ENCODE measurements at places on chromosomes 5 and 9. TPM values are rescaled to one million over a fixed set of nuclear protein-coding genes. Genes with fewer than 3 reads are reported as not detected.
A peak's percentile ranks its signal among the peaks of the same experiment; 100 is the strongest.

- H3K36me3 ChIP-seq: no peaks in the 10 kb centered on the region
- H3K27me3 ChIP-seq: no peaks in the 10 kb centered on the region
- peaks cover 8% of the 10 kb centered on the region for H3K4me1 ChIP-seq
- peak overlapping the region; percentile 56 for H3K27ac ChIP-seq
- DNase-seq: no peak
Measured at GRCh38 chr5:174293481-174293880, 248.0 kb downstream of the NSG2 start.

DNA sequence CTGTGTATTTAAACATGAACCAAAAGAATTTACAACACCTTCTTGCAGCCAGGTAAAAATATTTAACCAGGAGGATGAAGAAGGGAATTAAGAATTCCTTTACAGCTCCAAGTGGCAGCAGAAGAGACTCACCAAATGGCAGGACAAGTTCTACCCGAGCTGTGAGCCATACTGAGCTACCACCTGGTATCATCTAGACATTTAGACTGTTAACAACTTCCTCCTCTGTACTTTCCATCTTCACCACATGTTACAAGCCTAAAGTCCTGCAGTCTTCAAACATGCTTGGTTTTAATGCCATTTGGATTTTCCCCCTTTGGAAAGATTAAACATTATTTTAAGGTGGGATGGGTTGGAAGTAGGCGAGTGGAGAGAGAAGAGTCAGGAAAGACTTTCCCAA lies 190.2 kb downstream of the TRPM6 start:
- no peak for DNase-seq
- no peak overlapping the region for H3K27ac ChIP-seq
- H3K4me1 ChIP-seq: no peaks in the 10 kb centered on the region
- H3K27me3 ChIP-seq: peaks cover 38% of the 10 kb centered on the region

DNA sequence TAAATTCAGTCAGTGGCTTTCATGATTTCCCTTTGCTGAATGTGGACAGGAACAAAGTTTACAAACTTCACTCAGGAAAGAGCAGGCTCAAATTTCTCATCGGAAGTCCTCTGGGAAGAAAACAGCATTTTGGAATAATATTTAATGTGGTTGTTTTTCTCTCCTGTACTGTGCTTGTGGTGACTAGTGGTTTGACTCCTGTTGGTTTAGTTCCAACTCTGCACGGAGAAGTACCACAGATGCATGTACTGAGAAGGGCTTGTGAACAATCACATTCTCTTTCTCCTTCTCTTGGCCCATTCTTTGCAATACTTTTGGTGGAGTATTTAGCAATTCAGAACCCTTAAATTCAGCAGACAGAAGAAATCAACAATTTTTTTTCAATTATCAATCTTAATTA lies 13.3 kb downstream of the MPDZ start:
- no peak overlapping the region for H3K27ac ChIP-seq
- H3K4me3 ChIP-seq: no peak overlapping the region
- no peaks in the 10 kb centered on the region for H3K27me3 ChIP-seq

DNA sequence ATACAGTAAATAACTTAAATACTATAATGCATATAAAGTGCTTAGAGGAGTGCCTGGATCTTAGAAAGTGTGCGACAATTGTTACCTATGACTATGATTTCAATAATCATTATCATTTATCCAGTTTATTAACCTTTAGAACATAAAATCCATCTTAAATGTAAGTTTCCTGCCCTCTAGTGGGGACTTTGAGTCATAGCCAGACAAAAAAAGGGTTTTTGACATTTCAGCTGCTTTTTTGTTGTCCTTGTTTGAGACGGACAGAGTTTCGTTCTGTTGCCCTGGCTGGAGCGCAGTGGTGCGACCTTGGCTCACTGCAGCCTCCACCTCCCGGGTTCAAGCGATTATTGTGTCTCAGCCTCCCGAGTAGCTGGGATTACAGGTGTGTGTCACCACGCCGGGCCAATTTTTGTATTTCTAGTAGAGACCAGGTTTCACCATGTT lies 9.7 kb upstream of the C9orf152 start:
- no peak overlapping the region for H3K27ac ChIP-seq
- no peaks in the 10 kb centered on the region for H3K27me3 ChIP-seq
- H3K36me3 ChIP-seq: no peaks in the 10 kb centered on the region
- DNase-seq: peak; percentile 48
- H3K4me1 ChIP-seq: no peaks in the 10 kb centered on the region

GRCh38 chr9:6268826-6269397 lies 53.3 kb downstream of the IL33 start:
- H3K27ac ChIP-seq: no peak overlapping the region
- no peaks in the 10 kb centered on the region for H3K27me3 ChIP-seq
- H3K36me3 ChIP-seq: no peaks in the 10 kb centered on the region
- DNase-seq: no peak

DNA sequence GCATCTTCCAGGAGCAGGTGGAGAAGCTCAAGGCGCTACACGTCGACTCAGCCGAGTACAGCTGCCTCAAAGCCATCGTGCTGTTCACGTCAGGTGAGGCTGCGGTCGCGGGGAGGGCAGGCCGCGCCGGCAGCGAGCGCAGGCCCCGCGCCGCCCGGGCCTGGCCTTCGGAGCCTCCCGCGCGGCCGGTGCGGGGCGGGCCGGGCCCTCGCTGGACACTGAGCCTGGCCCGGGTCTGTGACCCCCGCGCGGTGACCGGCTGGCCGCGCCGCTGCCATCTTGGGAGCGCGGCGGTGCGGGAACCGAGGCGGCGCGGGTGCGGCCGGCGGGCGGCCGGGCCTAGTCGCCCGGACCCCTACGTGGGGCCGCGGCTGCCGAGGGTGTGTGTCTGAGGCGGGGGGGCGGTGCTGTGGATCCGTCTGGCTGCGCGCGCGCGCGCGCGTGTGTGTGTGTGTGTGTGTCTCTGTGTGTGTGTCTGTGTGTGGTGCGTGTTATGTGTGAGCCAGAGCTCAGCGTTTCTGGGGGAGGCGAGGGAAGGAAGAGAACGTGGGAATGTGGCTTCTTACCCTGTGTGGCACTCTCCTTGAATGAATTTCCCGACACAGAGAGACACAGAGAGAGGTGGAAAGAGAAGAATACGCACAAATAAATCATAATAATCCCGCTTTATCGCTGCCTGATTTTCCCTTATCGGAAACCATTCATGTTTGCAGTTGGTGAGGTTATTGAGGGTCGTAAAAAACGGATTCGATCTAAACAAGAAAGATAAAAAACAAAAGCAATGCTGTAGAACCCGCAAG lies 5.5 kb downstream of the NR2F1 start:
- peaks cover 52% of the 10 kb centered on the region for H3K36me3 ChIP-seq
- no peaks in the 10 kb centered on the region for H3K27me3 ChIP-seq
- peak overlapping the region; percentile 99 for H3K27ac ChIP-seq
- no peak for DNase-seq
- H3K4me1 ChIP-seq: peaks cover 21% of the 10 kb centered on the region

DNA sequence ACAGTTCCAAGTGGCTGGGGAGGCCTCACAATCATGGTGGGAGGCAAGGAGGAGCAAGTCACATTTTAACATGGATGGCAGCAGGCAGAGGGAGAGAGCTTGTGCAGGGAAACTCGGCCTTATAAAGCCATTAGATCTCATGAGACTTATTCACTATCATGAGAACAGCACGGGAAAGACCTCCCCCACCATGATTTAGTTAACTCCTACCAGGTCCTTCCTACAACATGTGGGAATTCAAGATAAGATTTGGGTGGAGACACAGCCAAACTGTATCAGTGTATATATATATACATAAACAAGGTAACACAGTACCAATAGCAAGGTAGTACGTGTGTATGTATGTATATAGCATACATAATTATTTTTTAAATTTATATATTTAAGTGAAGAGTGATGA lies 50.9 kb downstream of the NFX1 start:
- no peak overlapping the region for H3K27ac ChIP-seq
- peaks cover 48% of the 10 kb centered on the region for H3K36me3 ChIP-seq
- H3K27me3 ChIP-seq: no peaks in the 10 kb centered on the region
- H3K4me3 ChIP-seq: no peak overlapping the region
- no peak for DNase-seq
- H3K4me1 ChIP-seq: no peaks in the 10 kb centered on the region

FAM78A gene
- 3.4 TPM for total RNA-seq

DNA sequence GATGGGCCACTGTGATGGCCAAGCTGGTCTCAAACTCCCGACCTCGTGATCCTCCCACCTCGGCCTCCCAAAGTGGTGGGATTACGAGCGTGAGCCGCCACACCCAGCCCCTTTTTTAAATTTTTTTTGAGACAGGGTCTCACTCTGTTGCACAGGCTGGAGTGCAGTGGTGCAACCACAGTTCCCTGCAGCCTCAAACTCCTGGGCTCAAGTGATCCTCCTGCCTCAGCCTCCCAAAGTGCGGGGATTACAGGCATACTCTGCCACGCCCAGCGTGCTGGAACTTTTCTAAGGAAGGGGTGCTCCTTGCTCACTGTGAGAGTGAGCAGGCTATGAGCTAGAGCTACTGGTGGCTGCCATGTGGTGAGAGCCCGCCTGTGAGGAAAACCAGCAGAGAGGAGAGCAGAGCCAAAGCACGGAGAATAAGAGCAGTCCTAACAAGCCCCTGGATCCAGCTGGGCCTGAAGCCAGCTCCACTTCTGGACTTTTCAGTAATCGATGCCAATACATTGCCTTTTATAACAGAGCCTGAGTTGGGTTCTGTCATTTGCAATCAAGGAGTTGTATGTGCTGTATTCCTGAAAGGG lies 75.5 kb upstream of the UNC5A start:
- no peaks in the 10 kb centered on the region for H3K27me3 ChIP-seq
- DNase-seq: no peak
- H3K36me3 ChIP-seq: no peaks in the 10 kb centered on the region
- no peaks in the 10 kb centered on the region for H3K4me1 ChIP-seq
- H3K4me3 ChIP-seq: no peak overlapping the region

INSL4 gene
- total RNA-seq: not detected

DNA sequence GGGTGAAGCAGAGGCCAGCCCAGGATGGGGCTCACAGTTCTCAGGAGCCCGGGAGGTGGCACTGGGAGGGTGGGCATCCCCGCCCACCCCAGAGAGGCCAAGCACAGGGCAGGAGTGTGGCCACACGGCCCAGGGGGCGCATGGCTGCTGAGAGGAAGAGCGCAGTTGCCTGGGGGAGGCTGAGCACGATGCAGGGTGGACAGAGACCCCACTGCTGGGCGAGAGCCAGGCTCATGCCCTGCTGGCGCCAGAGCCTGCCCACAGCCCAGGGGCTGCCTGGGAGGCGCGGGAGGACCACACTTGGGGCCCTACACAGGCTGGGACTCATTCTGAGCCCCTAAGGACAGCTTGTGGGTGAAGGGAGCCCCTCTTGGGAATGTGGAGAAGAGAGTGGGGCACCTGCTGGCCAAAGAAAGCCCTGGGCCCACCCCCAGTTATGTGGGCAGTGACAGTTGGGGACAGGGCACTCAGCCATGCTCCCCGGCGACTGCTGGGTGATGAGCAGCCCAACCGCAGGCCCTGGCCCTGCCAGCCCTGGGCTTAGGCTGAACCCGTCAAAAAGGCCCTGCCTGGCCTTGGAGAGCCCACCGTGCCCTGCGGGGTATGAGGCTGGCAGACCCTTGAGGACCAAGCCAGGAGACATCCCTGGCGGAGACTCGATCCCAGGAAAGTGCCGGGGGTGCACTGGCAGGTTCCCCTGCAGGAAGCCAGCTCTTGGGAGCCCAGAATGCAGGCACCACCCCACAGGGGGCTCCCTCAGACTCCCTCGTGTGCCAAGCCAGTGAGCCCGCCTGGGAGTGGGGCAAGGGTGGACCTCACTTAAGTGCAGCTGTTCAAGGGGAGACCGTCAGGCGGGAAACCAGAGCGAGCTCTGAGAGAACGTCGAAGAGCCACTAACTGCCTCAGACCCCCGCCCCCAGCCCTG lies 21.6 kb upstream of the CAMSAP1 start:
- no peak for DNase-seq
- no peak overlapping the region for H3K4me3 ChIP-seq
- H3K4me1 ChIP-seq: peaks cover 37% of the 10 kb centered on the region
- H3K36me3 ChIP-seq: peaks cover 12% of the 10 kb centered on the region
- no peaks in the 10 kb centered on the region for H3K27me3 ChIP-seq

DNA sequence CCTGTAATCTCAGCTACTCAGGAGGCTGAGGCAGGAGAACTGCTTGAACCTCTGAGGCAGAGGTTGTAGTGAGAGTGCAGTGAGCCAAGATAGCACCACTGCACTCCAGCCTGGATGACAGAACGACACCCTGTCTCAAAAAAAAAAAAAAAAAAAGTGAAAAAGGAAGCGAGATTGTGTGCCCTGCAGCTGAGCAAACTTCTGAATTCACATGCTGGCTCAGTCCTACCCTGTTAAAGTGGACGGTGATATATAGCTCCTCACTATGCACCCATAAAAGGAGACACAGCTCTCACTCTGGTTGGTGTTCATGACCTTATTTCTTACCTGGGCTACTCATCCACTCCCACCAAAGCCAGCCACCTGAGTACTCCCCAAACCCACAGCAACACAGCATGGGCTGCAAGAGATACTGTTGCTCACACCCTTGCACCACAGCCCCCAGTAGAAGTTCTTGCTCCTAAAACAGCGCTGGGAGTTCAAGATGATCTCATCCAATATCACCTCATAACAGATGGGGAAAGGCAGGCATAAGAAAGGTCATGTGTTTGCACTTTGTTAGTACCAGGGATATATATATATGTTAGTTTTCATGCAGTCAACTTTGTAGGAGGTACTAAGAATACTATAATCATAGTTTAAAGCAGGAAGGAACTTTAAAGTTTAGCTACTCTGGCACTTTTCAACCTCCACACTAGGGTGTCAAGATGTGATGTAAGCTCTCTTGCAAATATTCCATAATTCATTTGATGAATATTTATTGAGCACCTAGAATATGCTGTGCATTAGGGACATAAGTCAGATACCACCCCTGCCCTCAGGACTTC lies 4.0 kb downstream of the TTLL11 start:
- no peak overlapping the region for H3K27ac ChIP-seq
- no peak for DNase-seq
- H3K4me3 ChIP-seq: no peak overlapping the region
- peaks cover 15% of the 10 kb centered on the region for H3K4me1 ChIP-seq
- no peaks in the 10 kb centered on the region for H3K27me3 ChIP-seq

DNA sequence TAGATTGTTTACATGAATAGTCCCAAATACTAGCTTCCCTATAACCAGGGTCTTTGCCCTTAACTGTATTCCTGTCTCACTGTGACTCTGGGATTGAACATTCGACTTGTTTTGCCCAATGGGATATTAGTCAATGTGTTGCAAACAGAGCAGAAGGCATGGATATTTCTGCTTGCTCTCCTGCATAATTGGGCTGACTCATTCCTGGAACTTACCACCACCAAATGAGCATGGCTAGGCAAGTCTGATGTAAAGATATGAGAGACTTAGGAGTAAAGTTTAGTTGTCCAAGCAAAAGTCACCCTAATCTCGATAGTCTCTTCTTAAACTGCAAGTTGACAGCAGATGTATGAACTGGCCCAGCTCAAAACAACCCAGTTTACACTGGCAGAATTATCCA lies 273.5 kb upstream of the CCNG1 start:
- H3K36me3 ChIP-seq: no peaks in the 10 kb centered on the region
- H3K27ac ChIP-seq: no peak overlapping the region
- H3K4me1 ChIP-seq: no peaks in the 10 kb centered on the region
